Suprapubic skin (tissue), 4 donors: ENCODE measurements at places on chromosomes 1 and 21. TPM values are rescaled to one million over a fixed set of nuclear protein-coding genes. Genes with fewer than 3 reads are reported as not detected.

DNA sequence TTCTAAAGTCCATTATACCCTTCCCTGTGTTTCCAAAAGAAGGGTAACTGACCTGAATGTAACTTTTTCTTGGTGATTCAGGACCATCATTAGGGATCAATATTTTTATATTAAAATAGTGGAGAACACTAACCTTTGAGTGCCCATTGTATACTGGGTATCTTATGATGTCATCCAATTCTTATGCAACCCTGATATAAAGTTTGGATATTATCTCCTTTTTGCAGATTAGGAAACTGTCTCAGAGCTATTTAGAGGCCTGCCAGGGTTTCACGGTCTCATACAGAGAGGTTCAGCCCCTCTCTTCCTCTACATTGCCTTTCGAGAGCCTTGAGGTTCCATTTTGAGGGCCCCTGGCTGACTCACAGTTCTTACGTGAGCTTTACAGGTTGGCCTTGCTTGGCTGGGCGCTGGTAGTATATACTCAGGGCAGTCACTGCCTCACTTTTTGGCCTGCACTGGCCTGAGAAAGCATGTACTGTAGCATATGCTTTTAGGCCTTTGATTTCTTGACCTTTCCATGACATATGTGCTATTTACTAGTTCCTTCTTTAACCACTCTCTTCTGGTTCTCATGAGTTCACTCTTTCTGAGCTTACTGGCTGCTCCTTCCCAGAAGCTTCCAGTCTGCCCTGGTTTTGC lies 15.7 kb upstream of the FOXO6 start:
- H3K27me3 ChIP-seq: no peaks in the 10 kb centered on the region
- H3K4me1 ChIP-seq: peaks cover 9% of the 10 kb centered on the region
- DNase-seq: peak; percentile 27
- no peak overlapping the region for H3K4me3 ChIP-seq

DNA sequence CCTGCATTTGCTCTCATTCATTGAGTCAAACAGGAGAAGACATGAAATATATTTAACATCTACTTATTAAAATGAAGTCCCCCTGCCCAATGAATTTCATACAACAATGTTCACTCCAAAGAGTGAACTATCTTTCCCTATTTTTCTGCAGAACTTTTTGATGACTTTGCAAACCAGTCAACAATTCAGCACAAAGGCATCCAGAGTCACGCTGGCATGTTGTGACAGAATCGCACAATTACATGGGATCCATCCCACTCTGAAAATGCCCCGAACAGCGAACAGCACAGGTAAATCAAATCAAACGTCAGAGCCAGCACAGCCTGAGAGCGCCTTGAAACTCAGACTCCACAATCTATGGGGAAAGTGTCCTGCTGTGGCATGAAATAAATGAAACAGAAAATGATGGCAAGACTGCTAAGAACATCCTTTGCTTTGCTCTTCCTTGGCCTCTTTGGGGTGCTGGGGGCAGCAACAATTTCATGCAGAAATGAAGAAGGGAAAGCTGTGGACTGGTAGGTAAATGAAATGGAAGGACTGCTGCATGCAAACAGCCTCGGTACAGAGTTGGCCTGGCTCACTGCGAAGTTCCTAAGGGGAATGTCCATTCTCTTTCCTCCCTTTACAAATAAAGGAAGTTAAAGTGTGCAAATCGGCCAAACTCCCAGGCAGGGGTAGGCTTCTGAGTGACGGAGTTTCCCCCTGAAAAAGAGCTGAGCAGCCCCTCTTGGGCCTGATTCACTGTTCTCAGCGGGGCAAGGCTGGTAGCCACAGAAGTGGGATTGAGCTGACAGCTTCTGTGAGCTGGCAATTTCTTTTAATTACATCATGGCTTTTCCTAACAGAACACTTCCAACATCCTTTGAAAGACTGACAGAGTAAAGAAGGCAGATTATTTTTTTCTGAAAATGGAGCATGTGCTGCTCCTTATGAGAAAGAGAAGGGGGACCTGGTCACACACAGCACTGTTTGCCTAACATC lies at the start of gene DNASE2B:
DNASE2B (plus strand) TSS at position 310 of the 981 bp plus-strand sequence; CDS start at position 391, 81 bp downstream.
- no peak within 1 kb of the TSS for H3K27ac ChIP-seq
- no peaks in the 10 kb centered on the region for H3K36me3 ChIP-seq
- H3K27me3 ChIP-seq: no peaks in the 10 kb centered on the region
- H3K4me3 ChIP-seq: no peak within 1 kb of the TSS
- H3K4me1 ChIP-seq: no peaks in the 10 kb centered on the region
- DNase-seq: no peak

- H3K36me3 ChIP-seq: no peaks in the 10 kb centered on the region
- H3K27me3 ChIP-seq: no peaks in the 10 kb centered on the region
- H3K4me3 ChIP-seq: no peak overlapping the region
- H3K4me1 ChIP-seq: no peaks in the 10 kb centered on the region
- DNase-seq: no peak
Observed at GRCh38 chr21:15159382-15160020, 94.7 kb upstream of the NRIP1 start.

DNA sequence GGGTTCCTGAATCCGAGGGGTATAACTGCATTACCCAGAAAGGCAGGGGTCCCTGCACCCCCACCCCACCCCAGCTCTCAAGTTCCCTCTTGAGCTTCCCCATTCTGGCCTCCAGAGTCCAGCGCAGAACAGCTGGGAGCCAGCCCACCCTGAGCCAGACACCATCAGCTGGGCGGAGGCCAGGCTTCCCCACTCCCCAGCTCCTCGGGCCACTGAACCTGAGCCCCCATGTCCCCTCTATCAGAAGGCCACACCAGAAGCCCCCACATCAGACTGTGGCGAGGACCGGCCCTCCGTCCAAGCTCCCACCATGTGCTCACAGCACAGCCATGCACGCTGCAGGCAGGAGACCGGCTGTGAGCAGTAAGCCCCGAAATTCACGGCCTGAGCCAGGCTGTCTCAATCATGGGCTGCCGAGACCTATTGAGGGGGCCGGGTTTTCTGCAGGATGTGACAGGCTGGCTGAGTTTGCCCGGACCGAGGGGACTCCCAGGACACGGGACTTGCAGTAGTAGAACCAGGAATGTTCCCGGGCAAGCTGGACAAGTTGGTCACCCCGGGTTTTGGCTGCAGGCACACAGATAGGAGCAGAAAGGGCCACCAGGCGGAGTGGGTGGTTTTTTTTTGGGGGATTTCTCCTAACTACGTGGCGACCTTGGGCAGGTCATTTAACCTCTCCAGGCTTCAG lies 25.5 kb upstream of the TNFRSF1B start:
- H3K4me3 ChIP-seq: no peak overlapping the region
- no peaks in the 10 kb centered on the region for H3K27me3 ChIP-seq
- peaks cover 33% of the 10 kb centered on the region for H3K4me1 ChIP-seq
- DNase-seq: no peak
- H3K36me3 ChIP-seq: no peaks in the 10 kb centered on the region

The SLC26A9 gene
- total RNA-seq: 5.7 TPM

The NEK2 gene
- total RNA-seq: 11.8 TPM
